ENCODE measurements at places on chromosomes 16 and 17.
A peak's percentile ranks its signal among the peaks of the same experiment; 100 is the strongest.

GRCh38 chr17:34401165-34401564 is 38.1 kb upstream of the CCL1 start:
- no peak overlapping the region for H3K4me3 ChIP-seq
- no peaks in the 10 kb centered on the region for H3K27me3 ChIP-seq
- H3K36me3 ChIP-seq: no peaks in the 10 kb centered on the region
- DNase-seq: no peak
- no peak overlapping the region for H3K27ac ChIP-seq

- H3K27ac ChIP-seq: no peak within 1 kb of the TSS
- no peaks in the 10 kb centered on the region for H3K4me1 ChIP-seq
- DNase-seq: no peak
- H3K4me3 ChIP-seq: no peak within 1 kb of the TSS
Observed at GRCh38 chr16:3256146-3256865, at the start of gene MEFV. Gene MEFV (minus strand): TSS chr16:3256633. CDS start chr16:3256587, 46 bp downstream.

DNA sequence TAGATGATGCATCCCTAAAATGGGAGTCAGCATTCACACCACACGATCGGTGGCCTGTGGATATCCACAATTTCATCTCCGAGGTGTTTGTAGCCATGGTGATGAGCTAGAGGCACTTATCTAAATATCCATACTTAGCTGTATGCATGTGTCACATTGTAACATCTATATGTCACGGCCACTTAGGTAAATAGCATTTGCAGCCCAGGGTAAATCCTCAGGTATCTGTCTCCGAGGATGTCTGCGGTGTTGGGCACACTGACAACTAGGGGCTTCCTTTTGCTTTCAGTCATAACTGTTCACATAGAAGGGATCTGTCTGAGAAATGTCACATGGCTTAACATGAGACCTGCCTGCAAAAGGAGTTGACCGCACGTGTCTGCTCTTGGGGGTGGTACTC is 455.2 kb upstream of the ZFHX3 start:
- no peak overlapping the region for H3K27ac ChIP-seq
- H3K27me3 ChIP-seq: no peaks in the 10 kb centered on the region
- no peak overlapping the region for H3K4me3 ChIP-seq
- H3K4me1 ChIP-seq: no peaks in the 10 kb centered on the region
- DNase-seq: no peak

DNA sequence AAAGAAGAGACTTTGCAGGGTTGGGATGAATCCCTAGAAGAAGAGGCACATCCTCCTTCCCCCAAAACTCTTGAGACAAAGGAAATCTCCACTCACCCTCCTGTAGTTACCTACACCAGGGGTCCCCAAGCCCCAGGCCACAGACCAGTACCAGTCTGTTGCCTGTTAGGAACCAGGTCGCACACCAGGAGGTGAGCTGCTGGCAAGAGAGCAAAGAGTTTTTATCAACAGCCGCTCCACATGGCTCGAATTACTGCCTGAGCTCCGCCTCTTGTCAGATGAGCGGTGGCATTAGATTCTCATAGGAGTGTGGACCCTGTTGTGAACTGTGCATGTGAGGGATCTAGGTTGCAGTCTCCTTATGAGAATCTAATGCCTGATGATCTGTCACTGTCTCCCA is 98.9 kb downstream of the CCT6B start:
- no peaks in the 10 kb centered on the region for H3K27me3 ChIP-seq
- H3K4me3 ChIP-seq: no peak overlapping the region
- no peaks in the 10 kb centered on the region for H3K36me3 ChIP-seq
- no peaks in the 10 kb centered on the region for H3K4me1 ChIP-seq
- no peak overlapping the region for H3K27ac ChIP-seq
- DNase-seq: no peak

- no peak for DNase-seq
- H3K36me3 ChIP-seq: peaks cover 17% of the 10 kb centered on the region
- H3K27me3 ChIP-seq: no peaks in the 10 kb centered on the region
- no peak overlapping the region for H3K27ac ChIP-seq
- H3K4me1 ChIP-seq: no peaks in the 10 kb centered on the region
Observed at GRCh38 chr16:68873635-68874471, 30.5 kb downstream of the TANGO6 start.

- H3K36me3 ChIP-seq: no peaks in the 10 kb centered on the region
- peak overlapping the region; percentile 91 for H3K27ac ChIP-seq
- H3K27me3 ChIP-seq: no peaks in the 10 kb centered on the region
- peaks cover 61% of the 10 kb centered on the region for H3K4me1 ChIP-seq
Observed at GRCh38 chr17:50908860-50909764, 43.0 kb upstream of the TOB1 start.

DNA sequence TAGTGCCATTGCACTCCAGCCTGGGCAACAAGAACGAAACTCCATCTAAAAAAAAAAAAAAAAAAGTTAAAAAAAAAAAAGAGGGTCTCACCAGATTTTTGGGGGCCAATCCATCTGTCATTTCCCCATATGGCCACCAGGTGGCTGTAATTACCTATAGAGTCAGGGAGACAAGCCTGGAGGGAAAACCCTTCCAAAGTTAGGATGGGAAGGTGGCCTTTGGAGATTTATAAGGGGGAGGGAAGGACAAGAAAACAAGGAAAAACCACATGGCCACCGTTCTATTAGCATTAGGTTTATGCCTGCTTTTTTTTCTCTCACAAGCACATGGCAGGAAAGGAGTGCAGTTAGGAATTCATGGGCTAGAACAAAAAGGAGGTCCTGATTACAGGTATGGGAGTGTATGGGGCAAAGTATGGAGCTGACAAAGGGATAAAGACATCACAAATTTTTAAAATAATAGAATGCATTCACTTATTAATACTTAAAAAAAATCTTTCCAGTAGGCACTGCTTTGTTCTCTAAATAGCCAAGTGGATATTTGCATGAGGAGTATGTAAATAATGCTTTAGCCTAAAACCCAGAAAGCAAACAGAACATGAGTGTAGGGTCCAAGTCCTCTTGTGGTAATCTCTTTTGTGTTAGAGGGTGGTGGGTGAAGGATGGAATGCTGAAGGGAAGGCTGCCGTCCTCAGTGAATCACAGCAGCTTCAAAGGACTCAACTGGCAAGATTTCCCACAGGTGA is 5.1 kb downstream of the CYB5D1 start:
- H3K36me3 ChIP-seq: no peaks in the 10 kb centered on the region
- peaks cover 11% of the 10 kb centered on the region for H3K4me1 ChIP-seq
- H3K27me3 ChIP-seq: no peaks in the 10 kb centered on the region
- H3K27ac ChIP-seq: no peak overlapping the region

DNA sequence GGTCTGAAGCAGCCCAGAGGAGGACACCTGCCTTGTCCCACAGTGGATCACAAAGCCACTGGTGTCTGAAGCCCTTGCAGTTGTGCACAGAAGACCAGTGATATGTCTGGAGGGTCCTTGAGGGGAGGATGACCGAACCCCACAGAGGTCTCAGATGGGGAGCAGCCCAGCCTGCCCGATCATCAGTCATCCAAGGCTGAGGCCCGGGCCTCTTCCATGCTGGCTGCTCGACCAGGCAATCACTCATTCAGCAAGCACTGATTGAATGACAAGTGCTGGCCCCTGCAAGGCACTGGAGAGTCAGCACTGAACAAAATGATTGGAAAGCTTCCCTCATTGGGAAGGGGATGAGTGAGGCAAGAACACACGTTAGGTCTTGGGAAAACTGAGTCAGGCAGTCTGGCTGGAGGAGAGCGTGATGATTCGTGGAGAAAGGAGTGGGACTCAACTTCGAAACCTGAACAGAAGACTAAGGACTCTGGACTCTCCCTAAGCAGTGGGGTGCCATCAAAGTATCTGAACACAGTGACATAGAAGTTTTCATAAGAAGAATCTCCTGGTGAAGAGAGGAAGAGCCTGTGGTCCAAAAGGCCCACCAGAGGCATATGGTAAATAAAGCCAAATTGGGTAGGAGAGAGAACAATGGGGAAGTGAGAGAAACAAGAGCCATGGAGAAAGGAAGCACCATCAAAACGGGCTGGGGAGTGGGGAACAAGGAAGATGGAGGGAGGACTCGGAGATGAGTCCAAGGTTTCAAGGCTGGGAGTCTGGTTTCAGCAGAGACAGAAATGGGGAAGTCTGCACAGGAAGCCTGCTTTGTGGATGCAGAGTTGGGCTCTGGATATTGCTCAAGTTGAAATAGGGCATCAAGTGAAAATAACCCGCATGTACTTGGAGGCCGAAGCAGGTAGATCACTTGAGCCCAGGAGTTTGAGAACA is 10.2 kb downstream of the PIK3R5 start:
- H3K4me1 ChIP-seq: no peaks in the 10 kb centered on the region
- no peaks in the 10 kb centered on the region for H3K27me3 ChIP-seq
- no peak overlapping the region for H3K4me3 ChIP-seq
- no peak overlapping the region for H3K27ac ChIP-seq
- no peaks in the 10 kb centered on the region for H3K36me3 ChIP-seq
- no peak for DNase-seq
